ENCODE measurements at places on chromosomes 5 and 9.

- peak; percentile 90 for DNase-seq
Measured at GRCh38 chr9:112867275-112867991, 23.2 kb downstream of the SLC46A2 start.

DNA sequence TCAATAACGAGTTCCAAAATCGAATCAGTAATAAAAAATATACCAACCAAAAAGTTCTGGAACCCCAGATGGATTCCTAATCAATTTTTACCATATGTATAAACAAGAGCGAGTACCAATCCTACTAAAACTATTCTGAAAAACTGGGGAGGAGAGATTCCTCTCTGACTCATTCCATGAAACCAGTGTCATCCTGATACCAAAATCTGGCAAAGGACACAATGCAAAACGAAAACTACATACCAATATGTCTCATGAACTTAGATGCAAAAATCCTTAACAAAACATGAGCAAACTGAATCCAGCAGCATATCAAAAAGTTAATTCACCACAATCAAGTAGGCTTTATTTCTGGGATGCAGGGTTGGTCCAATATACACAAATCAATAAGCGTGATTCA is 30.5 kb upstream of the MACIR start:
- peak; percentile 76 for DNase-seq

DNA sequence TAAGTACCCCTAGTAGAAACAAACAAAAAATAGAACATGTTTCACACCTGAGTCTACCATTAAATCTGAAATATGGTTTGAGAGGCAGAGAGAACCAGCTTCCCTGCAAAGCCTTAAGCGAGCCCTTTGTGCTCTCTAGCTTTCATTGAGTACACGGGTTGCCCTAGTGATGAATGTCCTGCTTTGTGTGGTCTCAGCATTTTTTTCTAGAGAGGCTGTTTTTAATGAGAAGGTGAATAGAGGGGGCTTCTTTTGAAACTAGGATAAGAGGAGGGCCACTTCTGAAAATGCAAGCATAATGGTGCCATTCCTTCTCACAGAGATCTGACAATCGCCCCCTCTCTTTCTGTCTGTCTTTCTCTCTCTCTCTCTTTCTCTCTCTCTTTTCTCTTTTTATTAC is 131.3 kb downstream of the MACIR start:
- DNase-seq = no peak

- no peak for DNase-seq
Measured at GRCh38 chr5:5360363-5360940, 62.0 kb upstream of the ICE1 start.

- peak; percentile 59 for DNase-seq
Measured at GRCh38 chr5:55232985-55233928, at the start of gene CCNO. CCNO (minus strand) TSS chr5:55233608; CDS start chr5:55233523, 85 bp downstream.

- DNase-seq = peak; percentile 59
Measured at GRCh38 chr5:16489322-16489791, 23.8 kb upstream of the ZNF622 start.

GRCh38 chr5:148297731-148298130 is 14.5 kb upstream of the SPINK7 start:
- DNase-seq = no peak

- no peak for DNase-seq
Measured at GRCh38 chr5:38367410-38367809, 109.1 kb downstream of the EGFLAM start.

- no peak for DNase-seq
Measured at GRCh38 chr5:146111409-146111808, 6.0 kb upstream of the PLAC8L1 start.

- DNase-seq = peak; percentile 51
Measured at GRCh38 chr5:138989720-138990119, 114.6 kb upstream of the LRRTM2 start.

DNA sequence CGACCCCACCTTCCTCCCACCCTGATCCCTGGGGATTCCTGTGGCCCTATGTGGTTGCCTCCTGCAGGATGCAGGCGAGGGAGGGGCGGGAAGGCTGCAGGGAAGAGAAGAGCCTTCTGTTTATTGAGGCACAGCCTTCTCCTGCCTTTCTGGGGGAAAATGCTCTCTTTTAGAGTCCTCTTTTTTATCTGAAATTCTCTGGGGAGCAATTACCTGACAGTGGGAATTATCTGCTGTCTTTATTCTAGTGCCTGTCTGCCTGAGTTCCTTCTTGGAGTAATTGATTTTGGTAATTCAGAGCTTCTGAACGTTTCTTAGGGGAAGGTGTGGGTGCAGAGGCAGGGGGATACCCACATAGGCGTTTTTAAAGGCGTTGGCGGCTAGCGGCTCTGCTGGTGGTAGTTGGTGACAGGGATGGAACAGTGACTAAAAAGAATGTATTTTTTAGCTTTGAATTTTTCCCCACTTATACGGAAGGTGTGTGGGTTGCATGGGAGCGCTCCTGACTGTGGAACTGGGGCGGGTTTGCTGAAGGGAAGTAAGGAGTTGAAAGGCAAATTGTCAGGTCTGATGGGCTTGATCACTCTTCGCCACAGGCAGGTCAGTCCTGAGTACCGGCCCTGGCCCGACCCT is 35.2 kb upstream of the DAB2IP start:
- DNase-seq = no peak

GRCh38 chr5:3024976-3025375 is 273.5 kb upstream of the IRX2 start:
- no peak for DNase-seq

GRCh38 chr5:71471193-71471592 is 15.7 kb downstream of the BDP1 start:
- peak; percentile 27 for DNase-seq

DNA sequence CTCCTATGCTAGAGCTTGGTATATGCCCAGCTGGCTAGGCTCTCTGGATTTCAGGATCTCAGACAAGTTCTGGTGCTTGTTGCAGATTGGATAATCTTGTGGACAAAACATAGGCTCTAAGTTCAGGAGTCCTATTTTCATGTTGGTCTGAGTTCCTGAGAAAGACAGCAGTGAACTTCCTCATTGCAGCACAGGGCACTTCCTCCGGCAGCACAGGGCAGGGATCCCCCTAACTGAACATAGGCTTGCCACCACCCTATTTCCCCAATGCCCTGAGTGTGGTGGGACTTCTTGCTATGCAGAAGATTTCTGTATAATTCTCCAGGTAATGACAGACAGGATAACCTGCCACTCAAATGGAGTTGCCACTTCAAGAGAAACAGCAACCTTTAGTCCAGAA is 220.1 kb downstream of the PIK3R1 start:
- DNase-seq = no peak

GRCh38 chr9:122286764-122287163 is 22.1 kb downstream of the MRRF start:
- DNase-seq = no peak

DNA sequence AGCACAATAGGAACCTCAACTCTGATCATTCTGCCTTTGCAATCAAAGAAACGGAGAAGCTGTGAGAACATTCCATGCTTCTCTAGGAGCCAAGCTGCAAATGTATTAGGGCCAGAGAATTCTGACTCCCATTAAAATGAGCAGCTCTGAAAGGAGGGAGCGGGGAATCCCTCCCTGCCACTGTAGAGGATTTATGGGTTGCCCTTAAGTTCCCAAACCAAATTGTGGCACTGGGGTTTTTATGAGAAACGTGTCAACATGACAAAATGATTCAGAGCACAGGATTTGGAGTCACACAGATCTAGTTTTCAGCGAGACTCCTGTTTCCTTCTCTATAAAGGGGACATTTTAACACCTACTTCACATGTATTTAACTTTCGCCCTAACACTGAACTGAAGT is 1.8 kb downstream of the IL6ST start:
- DNase-seq = no peak

GRCh38 chr5:176334031-176334770 is 27.4 kb downstream of the KIAA1191 start:
- DNase-seq = no peak

DNA sequence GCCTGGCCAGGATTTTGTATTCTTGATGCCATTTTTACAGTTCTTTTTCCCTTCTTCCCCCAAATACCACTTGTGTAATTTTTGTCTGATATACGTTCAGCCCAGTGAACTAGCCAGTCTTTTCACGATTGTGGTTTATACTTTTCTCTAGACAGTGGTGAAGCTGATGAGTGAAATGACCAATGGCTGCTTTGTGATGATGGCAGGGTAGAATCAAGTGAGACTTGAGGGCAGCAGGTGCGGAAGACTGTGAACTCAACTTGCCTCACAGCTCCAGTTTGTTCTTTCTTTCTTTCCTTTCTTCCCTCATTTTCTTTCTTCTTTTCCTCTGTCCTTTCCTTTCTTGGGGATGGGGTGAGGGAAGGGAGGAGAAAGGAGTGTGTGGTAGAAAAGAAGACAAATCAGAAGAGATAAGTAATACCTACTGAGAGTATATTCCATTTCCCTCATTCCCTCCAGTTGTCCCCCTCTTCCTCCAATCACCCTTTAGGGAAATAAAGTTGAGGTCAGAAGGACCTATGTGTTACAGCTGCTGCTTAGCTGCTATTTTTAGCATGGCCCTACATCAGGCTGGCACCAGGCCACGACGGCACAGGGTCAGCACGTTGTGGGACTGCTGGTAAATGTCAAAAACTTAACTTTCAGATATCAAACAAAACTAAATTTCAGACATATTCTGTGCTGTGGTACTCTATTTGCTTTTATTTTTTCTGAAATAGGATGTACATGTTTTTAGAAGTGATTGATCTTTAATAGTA is 12.3 kb downstream of the ZSWIM6 start:
- DNase-seq = no peak

DNA sequence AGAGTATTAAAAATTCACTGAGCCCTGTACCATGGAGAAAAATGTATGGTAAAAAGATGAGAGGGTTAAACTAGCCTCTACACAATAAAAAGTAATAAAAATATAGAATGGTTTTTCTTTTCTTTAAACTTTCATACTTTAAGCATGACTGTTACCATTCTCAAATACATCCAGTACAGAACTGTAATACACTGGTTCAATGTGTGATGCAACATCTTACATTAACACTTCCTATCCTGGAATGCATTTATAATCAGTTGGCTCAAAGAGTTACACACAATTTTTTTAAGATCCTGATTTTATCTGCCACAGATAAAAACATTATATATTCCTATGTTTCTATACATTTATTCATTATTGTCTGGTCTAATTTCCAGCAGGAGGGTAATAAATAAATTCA is 4.7 kb downstream of the GNAQ start:
- peak; percentile 71 for DNase-seq

DNA sequence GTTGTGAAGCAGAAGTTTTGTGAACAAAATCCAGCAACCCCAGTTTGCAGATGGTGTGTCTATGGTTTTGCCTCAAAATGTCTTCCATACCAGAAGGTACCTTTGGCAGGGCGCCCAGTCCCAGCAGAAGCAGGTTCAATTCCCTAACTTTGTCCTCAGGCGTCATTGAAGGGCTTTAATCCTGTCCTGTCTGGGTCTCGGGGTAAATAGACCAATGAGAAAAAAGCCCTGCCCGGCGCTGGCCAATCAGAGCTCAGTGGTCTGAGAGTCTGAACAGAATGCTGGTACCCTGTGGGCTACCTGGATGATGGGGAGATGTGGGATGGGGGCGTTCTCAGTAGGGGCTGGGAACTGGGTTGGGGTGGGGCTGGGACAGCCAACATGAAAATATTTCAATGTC is 6.2 kb upstream of the ST6GALNAC4 start:
- DNase-seq = no peak

GRCh38 chr5:145948921-145949320 is 12.5 kb downstream of the SH3RF2 start:
- DNase-seq = no peak

DNA sequence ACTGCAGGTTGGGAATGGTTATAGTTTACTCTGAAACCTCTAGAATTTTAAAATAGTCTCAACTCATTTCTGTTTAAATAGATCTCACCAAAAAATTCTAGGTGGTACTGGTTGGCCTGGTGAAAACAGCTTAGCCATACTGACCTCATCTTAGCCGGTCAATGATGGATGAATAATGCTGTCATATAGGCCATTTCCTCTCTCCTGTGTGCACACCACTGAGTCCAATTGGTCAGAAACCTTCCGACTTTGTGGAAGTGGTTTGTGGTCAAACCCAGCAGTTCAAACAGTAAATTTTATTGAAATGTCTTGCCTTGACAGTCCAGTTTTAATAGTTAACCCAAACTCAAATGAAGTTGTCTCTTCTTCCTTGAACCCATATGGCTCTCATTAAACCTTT is 98.6 kb downstream of the GIN1 start:
- DNase-seq = no peak

DNA sequence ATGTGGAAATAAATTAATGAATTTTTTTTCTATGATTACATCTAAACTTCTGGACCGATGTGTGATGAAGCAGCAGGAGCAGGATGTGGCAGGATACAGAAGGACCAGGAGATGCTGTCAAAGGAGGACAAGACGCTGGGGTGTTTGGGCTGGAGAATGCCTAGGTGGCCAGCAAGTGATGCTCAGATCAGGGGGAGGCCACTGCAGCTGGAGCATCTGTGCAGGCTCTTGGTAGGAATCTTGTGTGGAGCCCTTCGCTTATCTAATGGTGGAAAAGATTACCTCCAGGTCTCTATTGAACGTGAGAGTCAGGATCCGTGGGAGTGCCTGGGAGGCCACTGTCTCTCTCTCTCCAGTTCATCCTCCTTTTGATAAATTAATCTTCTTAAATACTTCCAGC is 79.8 kb downstream of the MRPL36 start:
- DNase-seq = no peak

- no peak for DNase-seq
Measured at GRCh38 chr9:88932766-88933165, 58.5 kb upstream of the S1PR3 start.

- peak; percentile 66 for DNase-seq
Measured at GRCh38 chr5:67643536-67643935, 446.9 kb upstream of the CD180 start.

DNA sequence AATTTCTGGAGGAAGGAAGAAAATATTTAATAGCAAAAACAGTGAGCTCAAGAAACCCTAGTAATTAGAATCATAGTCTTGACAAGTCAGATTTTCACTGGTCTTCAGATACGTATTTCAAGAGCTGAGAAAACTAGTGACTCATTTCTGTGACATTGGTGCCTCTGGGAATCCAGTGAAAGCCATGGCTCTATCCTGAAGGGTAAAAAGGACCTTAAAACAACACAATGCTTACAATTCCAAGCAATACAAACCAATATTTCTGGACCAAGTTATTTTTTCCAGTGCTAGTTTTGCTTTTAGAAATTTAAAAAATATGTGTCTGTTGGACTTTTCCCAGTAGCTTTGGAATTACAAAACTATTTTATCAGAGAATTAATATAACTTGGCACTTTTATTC is 140.3 kb downstream of the LPAR1 start:
- DNase-seq = peak; percentile 87

- peak; percentile 65 for DNase-seq
Measured at GRCh38 chr5:95673081-95673480, 9.7 kb downstream of the SPATA9 start.

GRCh38 chr5:132259069-132259851 is 1.8 kb downstream of the PDLIM4 start:
- peak; percentile 91 for DNase-seq

Data from fibroblast of skin of scalp (primary cell).